ENCODE measurements at places on chromosomes 7 and 10.

- no peak for DNase-seq
Observed at GRCh38 chr7:1539181-1539881, 8.8 kb downstream of the MAFK start.

DNA sequence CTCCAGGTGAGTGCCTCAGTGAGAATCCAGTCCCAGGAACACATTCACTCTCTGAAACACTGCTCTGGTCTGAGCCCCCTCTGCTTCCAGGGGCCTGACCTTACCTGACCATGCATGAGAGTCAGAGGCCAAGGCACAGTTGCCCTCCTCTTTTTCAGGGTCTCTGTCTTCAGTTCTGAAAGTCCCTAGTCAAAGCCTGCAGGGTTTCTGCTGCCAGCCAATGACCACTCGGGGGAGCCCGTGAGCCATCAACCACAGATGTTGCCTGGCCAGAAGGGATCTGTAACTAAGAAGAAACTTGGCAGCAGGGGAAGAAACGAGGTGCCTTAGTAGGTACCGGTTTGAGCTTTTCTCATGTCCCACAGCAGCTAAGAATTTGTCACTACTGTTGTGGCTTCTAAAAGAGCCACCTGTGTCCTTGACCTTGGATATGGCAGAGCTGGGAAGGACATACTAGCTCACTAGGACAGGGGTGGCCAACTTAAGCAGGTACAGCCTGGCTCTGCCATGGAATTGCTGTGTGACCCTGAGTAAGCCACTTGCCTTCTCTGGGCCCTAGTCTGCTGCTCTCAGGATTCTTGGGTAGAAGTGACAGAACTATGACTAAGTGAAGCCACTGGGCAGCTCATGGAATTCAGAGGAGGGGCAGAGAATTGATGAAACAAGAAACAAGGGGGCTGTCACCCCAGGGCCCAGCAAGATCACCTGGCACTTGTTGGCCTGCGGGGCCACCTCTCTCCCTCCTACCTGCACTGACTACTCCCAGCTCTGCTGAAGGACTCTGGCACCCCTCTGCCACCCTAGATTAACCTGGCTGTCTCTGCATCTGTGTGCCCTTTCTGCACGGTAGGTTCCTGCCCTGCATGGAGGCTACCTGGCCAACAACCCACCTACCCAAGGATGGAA is 83.8 kb upstream of the GPR26 start:
- peak; percentile 42 for DNase-seq

DNA sequence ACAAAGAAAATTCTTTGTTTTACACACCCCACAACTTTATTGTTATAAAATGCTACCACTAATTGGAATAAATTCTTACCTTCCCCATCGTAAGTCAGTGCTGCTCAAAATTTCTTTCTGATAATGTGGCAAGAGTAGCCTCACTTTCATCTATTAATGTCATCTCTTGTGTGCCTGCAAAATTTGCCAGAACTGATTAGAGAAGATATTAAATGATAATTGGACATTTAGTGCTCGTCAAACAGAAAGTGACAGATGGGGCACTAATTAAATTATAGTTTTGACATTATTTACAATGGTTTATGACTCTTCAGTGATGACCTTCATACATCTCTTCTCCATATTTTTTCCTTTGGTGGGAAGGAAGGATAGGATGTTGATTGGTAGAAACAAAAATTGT is 690.9 kb downstream of the NXPH1 start:
- DNase-seq = no peak

- DNase-seq = no peak
Observed at GRCh38 chr7:51126324-51126723, 190.3 kb downstream of the COBL start.

GRCh38 chr7:22934473-22935065 is 79.4 kb downstream of the HYCC1 start:
- no peak for DNase-seq

GRCh38 chr10:104349623-104350126 is 4.0 kb upstream of the CFAP58 start:
- DNase-seq = no peak

DNA sequence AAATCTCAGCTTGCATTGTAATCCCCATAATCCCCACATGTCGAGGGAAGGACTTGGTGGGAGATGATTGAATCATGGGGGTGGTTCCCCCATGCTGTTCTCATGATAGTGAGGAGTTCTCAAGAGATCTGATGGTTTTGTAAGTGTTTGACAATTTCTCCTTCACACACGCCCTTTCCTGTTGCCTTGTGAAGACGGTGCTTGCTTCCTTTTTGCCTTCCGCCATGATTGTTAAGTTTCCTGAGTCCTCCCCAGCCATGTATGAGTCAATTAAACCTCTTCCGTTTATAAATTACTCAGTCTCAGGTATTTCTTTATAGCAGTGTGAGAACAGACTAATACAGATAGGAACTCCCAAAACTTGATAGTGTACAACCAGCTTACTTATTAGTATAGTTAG is 98.6 kb downstream of the CREM start:
- no peak for DNase-seq

- peak; percentile 74 for DNase-seq
Observed at GRCh38 chr7:69776611-69777010, 178.3 kb downstream of the AUTS2 start.

- DNase-seq = no peak
Observed at GRCh38 chr10:20966426-20966825, 69.3 kb upstream of the NEBL start.

- DNase-seq = no peak
Observed at GRCh38 chr7:27048438-27048837, 47.4 kb downstream of the HOXA1 start.

GRCh38 chr10:71708301-71708703 is 11.3 kb downstream of the C10orf105 start:
- DNase-seq = no peak

DNA sequence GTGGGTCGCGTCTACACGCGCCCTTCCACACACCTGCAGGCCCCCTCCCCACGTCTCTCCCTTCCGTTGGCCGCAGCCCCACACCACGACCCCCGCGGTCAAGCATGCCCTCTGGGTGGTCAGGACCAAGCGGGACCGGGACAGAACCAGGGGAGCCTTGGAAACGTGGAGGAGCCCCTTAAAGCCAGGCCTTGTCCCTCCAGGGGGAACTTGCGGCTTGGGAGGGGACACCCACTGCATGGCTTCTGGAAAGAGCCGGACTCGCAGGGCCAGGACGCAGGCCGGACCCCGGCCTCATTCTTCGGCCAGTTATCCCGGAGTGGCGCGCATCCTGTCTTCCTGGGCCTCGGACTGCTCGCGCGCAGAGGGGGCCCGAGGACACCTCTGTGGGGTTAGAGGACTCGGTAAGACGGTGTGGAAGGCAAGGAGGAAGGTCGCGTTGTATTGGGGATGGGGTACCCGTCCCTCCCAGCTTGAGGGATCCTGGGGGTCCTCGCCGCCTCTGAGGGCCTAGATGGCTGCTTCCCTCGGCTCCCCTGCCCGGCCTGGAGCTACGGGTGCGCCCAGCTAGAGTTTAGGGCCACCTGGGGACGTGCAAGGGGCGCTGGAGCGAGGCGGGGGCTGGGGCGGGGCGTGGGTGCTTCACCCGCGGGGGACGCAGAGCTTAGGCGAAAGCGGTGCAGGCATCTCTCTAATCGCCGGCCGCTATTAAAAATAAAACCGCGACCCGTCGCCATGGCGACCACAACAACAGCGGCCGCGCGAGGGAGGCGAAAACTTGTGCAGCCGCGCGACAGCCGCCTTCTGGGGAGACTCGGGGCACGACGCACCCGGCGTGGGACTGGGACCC is 1.8 kb upstream of the PDGFA start:
- no peak for DNase-seq

DNA sequence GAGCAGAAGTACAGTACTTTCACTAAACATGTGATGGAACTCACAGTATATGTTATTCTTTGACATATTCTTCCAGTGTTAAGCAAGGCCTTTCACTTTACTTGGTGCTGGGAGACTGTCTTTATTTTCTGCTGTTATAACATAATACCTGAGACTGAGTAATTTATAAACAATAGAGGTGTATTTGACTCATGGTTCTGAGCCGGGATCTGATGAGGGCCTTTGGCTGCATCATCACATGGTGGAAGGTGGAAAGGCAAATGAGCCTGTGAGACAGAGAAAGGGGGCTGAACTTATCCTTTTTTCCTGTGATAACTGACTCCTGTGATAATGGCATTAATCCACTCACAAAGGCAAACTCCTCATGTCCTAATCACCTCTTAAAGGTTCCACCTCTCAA is 1.4 kb downstream of the SUPV3L1 start:
- DNase-seq = no peak

GRCh38 chr7:50182759-50183158 is 89.7 kb upstream of the ZPBP start:
- no peak for DNase-seq

GRCh38 chr10:59881640-59882039 is 24.7 kb downstream of the CCDC6 start:
- no peak for DNase-seq

DNA sequence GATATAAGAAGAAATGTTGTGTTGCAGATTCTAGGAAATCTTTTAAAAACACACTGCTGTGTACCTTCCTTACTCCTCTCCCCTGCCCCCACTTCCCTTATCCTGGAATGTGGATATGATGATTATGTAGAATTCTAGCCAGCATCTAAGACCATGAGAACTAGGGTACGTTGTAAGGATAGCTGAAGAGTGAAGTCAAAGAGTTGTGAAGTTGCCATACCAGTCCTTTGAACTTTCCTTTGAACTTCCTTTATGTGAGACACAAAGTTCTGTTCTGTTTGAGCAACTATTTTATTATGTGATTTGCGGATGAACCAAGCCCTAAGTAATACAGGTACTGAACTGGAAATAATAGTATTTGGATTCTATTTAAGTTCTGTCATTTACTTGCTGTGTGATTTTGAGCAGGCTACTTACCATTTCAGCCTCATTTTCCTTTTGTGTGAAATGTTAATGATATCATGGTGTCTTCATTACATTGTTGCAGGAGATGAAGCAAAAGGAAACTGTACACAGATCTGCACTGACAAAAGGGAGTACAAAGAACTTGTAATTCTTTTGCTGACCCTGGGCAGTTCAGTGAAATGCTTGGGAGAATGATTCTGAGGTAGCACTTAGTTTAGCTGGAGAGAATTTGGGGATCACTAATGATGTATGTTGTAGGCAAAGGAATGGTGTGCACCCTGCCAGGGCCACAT is 31.4 kb downstream of the RPA3 start:
- DNase-seq = no peak

- DNase-seq = no peak
Observed at GRCh38 chr7:8605221-8605620, 171.8 kb downstream of the NXPH1 start.

DNA sequence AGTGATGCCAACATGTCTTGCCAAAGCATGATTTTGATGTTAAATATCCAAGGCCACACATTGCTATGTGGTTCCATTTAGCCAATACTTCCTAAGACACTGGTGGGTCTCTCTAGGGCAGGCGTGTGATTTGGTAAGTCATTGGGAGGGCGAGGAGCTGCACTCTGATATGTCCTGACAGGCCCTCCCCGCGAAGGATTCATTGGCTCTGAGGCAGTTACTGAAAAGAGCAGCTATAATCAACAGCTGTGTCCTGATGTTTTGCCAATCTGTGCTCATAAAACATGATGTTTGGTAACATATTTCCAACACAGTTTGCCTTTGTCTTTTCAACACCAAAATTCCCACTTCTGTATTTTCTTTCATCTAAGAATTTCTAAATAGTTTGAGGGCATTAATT is 646.7 kb downstream of the PARD3 start:
- DNase-seq = no peak

DNA sequence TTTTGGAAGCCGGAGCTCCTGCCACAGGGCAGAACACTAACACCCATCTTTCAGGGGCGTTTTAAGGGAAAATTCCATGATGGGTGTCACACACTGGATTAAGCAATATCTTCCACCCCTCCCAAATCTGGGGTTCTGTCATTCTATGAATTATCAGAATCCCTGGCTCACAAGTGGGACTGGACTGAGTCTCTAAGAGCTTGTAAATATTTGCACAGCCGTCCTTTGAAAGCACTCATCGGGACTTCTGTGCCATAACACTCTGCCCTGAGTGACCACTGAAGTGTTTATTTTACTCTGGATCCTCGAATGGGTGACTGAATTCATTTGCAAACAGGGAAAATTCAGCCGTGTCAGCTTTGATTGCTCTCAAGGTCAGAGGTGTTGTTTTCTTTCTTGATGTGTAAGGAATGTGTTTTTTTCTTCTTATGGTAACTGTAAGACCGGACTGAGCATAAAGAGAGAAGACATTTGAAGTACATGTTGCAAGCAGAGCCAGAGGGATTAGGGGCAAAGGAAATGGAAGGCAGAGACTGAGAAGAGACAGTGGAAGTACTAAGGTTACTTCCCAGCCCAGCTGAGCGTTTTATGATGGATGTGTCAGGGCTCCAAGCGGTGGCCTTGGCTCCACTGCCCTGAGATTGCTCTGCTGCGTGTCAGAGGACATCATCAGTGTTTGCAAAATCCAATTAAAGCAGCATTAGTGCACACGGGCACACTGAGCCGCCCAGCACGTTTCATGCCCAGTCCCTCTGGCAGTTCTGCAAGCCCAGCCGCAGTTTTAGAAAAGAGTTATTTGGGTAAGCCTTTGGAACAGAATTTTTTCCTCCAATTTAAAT is 17.7 kb upstream of the GTPBP4 start:
- no peak for DNase-seq

DNA sequence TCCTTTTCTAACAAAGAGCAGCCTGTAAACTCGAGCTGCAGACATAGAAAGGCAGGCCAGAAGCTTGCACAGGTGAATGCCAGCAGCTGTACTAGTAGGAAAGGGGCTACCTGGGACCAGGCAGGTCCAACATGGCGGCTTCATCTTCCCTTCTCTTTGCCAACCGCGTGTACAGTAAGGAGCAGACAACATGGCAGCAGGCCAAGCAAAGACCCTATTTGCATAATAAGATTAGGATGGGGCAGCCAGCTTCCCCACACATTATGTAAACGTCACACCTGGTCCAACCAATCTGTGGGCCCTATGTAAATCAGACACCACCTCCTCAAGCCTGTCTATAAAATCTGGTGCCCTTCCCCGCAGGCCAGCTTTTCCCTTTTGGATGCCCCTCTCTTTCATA is 1186.5 kb upstream of the AUTS2 start:
- no peak for DNase-seq

DNA sequence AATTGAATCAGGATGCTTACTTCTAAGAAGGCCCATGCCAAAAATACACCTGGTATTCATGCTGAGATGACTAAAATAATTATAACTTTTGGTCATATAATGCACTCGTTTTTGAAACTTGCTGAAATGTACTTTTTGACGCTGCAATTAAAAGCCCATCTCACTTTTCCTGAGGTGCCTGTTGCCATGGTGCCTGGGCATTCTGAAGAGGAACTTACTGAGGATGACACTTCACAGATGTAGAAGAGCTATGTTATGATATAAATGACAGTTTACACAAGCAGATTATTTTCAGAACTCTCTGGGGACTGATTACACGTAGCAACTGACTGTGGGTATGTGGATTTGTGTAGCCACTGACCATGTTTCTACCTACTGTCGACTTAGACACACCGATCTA is 182.4 kb downstream of the TPK1 start:
- no peak for DNase-seq

All from fibroblast of skin of left quadriceps (primary cell).